Activated CD8-positive, alpha-beta memory T cell treated with anti-CD3 and anti-CD28 coated beads, Interleukin-2, amount 10 ng/mL, durations not matched to agents 7 days and 5 days (primary cell): ENCODE measurements at places on chromosomes 7 and 10.

GRCh38 chr10:101575091-101575490 lies 13.0 kb downstream of the POLL start:
- DNase-seq = no peak

- no peak for DNase-seq
Measured at GRCh38 chr7:102152672-102153598, 133.7 kb upstream of the SH2B2 start.

GRCh38 chr7:25353196-25353595 lies 124.9 kb upstream of the NPVF start:
- DNase-seq = no peak

DNA sequence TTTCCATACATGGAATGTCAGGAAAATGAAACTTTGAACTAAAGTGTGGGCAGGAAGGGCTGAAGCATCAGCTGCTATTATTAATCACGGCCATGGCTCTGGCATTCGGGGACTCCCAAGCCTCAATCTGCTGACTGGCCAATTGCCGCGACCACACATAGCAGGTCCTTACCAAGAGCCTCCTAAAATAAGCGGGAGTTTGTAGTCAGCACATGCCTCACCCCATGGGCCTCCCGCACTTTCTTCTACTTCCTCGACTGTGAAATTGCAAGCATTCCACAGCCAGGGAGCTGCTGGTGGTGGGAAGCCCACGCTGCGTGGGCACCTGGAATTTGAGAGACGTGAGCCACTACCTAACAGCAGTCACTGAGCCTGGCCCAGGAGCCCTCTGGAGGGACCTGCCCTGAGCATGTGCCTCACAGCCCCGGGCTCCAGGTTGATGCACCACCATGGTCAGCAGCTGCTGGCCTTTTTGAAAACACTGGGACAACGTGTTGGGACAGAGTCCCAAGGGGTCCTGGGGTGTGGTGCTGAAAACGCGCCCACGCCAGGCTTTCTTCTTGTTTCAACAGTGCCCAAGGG lies 211.4 kb downstream of the TNS3 start:
- no peak for DNase-seq

DNA sequence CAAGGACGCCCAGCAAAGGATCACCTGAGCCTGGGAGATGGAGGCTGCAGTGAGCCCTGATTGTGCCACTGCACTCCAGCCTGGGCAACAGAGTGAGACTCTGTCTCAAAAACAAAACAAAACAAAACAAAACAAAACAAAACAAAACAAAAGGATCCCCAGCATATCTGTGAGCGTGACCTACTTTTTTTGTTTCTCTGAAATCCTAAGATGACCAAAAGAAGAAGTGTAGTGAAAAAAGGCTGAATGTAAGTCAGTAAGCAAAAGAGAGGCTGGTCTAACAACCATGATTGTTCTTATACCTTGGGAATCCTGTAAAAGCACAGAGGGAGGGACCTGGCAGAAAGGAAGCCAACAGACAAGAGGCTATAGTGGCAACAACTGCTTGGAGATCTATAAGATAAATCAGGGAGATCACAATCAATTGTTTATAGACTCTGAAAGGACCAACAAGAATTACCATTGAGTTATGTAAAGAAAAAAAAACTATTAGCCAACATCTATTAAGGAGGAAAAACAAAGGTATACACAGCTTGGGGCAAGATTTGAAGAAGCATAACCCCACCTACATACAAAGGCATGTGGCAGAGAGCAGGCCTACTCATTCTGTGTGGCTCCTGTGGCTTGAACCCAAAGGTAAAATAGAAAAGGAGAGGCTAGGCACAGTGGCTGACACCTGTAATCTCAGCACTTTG lies 255.2 kb upstream of the KLF14 start:
- DNase-seq = no peak
